ENCODE measurements at places on chromosomes 4 and X.

- DNase-seq: no peak
Measured at GRCh38 chrX:38803243-38803587, 2.0 kb downstream of the MID1IP1 start.

GRCh38 chr4:109389369-109390114 is 44.1 kb upstream of the SEC24B start:
- no peak for DNase-seq

DNA sequence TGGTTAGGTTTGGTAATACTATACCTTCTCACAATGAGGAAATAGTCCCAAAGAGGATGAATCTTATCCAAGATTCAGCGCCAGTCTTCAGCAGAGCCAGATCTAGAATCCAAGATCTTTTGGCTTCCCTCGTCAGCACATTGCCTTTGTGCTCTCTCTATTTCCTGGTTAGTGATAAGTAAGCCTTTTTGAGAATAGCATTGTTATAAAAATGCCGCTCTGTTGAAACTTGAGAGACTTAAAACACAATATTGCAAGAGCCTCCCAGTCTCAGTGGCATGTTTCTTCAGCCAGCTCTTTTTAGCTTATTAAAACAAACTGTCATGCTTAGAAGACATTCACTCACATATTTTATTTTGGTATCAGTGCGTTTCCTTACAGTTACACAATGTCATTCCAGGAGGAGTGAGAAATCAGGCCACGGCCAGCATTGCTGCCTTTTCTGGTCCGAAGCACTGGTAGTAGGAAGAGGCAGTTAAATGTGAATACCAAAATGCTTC is 141.4 kb downstream of the KLHL8 start:
- no peak for DNase-seq

DNA sequence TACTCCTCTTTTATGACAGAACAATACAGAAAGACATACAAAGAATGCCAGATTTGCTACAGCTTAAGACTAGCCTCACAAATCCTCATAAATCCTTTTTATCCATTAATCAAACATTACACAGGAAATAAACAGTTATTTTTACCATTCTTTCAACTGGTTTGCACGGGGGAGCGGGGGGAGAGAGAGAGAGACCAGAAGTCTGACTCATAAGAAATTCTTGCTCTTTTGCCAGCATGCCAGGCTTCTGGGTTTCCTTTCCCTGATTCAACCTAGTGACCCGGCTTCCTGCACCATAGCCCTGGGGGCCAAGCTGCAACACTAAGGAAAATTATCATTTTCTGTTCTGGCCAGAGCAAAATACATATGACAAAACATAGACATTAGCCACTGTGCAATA is 6.8 kb upstream of the RRAGB start:
- DNase-seq: no peak

GRCh38 chr4:168637872-168638756 is 141.3 kb downstream of the PALLD start:
- no peak for DNase-seq

DNA sequence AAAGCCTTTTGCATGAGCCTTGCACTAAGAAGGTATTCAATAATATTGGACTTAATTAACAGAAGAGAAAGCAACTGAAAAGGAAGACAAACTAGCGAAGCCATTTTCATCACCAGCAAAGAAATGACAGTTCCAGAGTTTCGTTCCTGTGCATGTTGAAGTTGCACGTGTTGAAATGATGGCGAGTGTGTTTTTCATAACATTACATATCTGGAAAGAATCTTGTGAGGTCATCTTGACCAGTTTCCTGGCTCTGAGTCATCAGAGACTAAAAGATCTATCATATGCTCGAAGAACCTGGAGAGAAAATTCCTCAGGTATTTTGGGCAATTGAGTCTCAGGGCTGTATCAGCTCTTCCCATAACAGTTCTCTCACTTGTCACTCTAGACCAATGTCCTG is 106.2 kb upstream of the MAML3 start:
- no peak for DNase-seq

- no peak for DNase-seq
Measured at GRCh38 chr4:150591406-150591805, 9.5 kb downstream of the MAB21L2 start.

- DNase-seq: no peak
Measured at GRCh38 chr4:141575884-141576283, 60.5 kb upstream of the IL15 start.

- no peak for DNase-seq
Measured at GRCh38 chr4:119106036-119107000, 29.3 kb upstream of the MYOZ2 start.

- no peak for DNase-seq
Measured at GRCh38 chr4:140213116-140213515, 59.1 kb upstream of the MAML3 start.

GRCh38 chr4:159103384-159103990 is 608 bp downstream of the RAPGEF2 start:
- no peak for DNase-seq

DNA sequence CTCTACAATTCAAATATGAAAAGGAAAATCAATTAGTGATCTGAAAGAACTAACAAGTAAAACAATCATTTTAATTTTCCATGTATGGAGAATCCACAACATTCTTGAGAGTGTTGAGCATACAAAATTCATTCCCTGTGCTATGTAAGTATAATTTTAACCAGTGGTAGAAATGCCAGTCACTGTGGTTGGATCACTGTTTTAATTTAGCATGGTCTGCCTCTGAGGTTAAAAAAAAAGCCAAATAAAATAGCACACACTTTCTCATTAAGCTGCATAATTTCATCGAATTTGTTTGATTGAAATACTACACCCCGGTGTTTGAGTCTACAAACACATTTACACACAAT is 185.5 kb upstream of the STS start:
- DNase-seq: no peak

DNA sequence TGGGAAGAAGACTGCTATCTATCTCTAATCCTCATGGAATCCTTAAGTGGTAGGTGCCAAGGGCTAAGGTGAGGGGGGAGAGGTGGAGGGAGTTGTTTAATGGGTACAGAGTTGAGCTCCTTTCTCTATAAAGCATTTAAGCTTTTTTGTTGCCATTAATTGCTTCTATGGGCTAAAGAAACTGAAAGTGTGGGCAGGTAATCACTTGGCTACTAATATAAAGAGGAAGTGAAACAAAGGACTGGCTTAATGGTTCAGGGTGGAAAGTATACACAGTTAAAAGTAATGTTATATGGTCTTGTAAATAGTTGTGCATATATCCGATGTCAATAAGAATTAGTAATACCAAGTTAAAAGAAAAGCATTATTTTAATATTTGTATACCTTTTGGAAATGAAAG is 83.9 kb downstream of the POLA1 start:
- DNase-seq: no peak

DNA sequence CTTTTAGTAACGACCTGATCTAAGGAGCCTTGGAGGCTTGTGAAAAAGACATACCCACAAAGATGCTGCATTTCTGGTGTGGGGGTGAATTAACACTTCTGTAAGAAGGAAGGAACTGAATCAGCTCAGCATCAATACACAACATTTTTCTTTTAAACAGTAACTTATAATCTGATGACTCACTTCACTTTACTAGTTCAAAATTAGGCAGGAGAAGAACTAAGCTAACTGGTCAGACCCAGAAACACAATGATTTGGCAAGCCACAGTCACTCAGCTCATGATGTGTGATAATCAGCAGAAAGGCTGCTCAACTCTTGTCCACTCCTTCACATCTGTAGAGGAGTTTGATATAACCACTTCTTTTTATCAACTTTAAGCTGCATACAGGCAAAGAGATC is 4.6 kb downstream of the MMAA start:
- DNase-seq: no peak

DNA sequence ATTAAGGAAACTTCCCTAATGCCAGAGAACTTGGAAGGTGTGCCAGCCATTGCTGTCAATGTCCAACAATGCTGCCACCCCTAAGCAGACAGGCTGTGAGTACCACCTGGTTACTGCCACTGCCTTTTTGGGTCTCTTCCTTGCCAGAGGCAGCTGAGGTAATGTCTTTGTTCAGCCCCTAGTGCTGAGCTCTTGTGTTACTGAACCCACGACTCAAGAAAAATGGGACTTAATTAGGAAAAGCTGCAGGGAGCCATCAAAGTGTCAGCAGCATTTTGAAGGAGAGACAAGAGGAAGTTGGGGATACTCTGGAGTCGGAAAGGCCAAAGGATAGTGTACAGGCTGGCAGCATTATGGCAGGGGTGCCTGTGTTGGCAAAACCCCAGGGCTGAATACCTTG is 283.7 kb downstream of the AFF2 start:
- DNase-seq: no peak

DNA sequence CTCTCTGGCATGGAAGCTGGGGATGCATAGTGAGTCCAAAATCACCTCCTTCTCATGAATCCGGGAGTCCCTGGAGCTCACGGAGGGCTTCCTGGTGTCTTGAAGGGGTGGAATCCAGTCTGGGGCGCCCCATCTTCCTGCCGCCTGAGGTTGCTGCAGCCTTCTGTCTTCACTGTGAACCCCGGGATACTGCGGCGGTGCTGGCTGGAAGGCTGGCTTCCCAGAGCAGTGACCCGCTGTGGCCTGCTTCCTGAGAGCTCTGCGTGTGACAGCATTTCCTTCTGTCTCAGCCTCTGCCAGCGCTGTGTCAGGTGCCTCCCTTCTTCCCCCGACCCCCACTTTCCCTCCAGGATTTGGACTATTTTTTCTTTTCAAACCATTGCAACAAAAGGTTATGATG is 98.8 kb upstream of the STOX2 start:
- no peak for DNase-seq

- DNase-seq: no peak
Measured at GRCh38 chr4:25092139-25092538, 61.4 kb upstream of the LGI2 start.

- DNase-seq: no peak
Measured at GRCh38 chr4:173698557-173699262, 168.7 kb upstream of the HAND2 start.

- no peak for DNase-seq
Measured at GRCh38 chrX:122115604-122116003, 1068.2 kb downstream of the GLUD2 start.

Measured in H1 (cell line).